ENCODE measurements at places on chromosomes 11 and 22.

DNA sequence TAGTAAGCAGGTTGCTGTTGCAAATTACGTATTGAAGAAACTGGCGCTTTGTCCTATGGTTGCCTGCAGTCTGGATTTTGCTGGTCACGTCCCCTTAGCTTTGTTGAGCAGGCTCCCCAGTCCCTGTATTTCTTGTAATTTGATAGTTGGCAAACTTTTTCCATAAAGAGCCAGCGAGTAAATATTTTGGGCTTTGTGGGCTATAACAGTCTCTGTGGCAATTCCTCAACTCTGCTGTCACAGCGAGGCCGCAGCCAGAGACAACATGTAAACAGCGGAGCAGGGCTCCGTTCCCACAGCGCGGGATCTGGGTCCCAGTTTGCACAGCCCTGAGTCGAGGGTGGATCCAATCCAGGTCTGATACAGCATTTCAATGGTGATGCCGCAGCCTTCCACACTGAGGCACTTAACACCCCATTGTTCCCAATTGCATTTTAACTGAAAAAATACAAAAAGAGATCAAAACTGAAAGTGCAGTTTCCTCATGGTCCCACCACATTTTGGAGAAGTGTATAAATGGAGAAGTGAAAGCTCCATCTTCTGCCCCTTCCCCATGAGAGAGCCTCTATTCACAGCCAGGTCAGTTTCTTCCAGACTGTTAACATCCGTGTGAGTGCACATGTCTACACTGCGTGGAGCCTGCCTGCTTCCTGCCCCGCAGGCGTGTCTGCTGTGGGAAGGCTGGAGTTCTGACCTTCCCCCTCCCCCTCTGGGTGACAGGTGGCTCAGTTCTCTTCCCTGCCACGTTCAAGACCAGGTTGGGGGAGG lies 89.1 kb downstream of the RPS6KA4 start:
- DNase-seq: no peak

GRCh38 chr22:27019827-27020226 lies 362.4 kb downstream of the MIAT start:
- no peak for DNase-seq

GRCh38 chr22:46049726-46050450 lies 72.9 kb upstream of the WNT7B start:
- no peak for DNase-seq

GRCh38 chr11:91654686-91655085 lies 569.9 kb upstream of the FAT3 start:
- no peak for DNase-seq

GRCh38 chr11:117621226-117621625 lies 175.8 kb downstream of the DSCAML1 start:
- DNase-seq: no peak

GRCh38 chr11:105829084-105829483 lies 193.0 kb downstream of the MSANTD4 start:
- no peak for DNase-seq

DNA sequence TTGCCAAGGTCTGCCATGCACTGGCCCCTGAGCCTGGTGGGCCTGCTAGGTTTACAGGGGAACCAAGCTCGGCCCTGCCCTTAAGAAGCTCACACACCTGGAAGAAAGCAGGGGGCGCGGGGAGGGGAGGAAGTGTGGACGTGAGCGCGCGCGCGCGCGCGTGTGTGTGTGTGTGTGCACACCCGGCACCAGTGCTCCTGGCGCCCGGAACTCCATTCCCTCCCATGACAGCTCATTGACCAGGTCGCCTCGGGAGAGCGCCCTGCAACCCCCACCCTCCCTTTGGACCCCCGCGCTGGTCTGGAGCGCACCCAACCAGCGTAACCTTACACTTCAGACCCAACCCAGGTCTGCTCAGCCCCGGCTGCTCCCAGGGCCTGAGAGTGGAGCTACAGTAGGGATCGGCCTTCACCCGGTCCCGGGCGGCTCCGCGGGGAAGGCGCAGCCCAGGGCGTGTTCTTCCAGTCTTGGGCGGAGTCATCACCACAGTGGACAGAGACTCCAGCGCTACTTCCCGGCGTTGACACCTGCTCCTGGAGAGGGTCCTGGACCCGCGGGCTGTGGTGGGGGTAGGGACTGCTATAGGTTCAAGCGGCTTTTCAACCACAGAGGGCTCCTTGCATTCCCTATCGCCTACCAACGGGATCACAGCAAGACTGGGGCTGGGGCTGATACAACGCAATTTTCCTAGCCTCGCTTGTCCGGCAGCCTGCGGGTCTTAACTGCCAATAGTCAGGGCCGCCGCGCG lies 1.5 kb downstream of the GALNT18 start:
- no peak for DNase-seq

Data from COLO829 (cell line).